Bone marrow (tissue), 2 donors: ENCODE measurements at places on chromosomes 1 and 21.

- no peak for DNase-seq
These were observed 13.6 kb downstream of the ARPC5 start for GRCh38 chr1:183622013-183622412.

GRCh38 chr1:110816945-110817344 is 56.0 kb upstream of the CD53 start:
- no peak for DNase-seq

DNA sequence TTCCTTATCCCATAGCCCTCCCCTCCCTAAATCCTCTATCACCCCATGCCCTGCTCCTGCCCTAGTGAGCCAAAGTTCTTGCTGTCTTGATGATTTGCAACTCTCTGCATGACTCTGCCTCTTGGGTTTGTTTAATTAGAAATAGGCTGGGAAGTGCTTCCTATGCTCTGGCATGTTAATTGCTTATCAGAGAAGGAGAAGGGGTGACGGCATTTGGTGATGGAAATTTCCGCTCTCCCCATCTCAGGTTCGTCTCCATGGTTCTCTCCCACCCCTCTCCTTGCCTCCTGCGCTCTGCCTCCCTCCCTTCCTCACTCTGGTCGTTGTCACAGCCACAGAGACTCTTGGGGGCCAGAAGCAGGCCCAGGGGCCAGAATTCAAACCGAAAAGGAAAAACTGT is 68.9 kb downstream of the LRRN2 start:
- no peak for DNase-seq

DNA sequence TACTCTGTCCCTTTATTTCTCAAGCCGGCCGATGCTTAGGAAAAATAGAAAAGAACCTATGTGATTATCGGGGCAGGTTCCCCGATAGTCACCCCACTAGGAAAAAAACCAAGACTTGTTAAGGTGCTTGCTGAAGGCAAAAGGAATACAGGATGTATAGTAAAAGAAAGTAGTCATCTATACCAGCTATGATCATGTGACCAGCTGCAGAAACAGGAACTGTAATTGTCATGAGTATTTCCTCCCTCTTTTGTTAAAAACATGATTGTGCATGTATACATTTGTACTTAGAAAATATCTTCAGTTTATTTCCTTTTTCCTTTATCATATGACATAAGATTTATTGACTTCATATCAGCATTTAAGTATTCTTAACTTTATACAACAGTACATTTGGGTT is 30.5 kb downstream of the PIGK start:
- DNase-seq, result no peak

- DNase-seq, result no peak
These were observed 387.2 kb downstream of the PTPRU start for GRCh38 chr1:29623501-29623900.

- no peak for DNase-seq
These were observed 39.0 kb downstream of the SETD4 start for GRCh38 chr21:36021251-36021837.

GRCh38 chr1:216184126-216184680 is 239.0 kb downstream of the USH2A start:
- DNase-seq, result no peak

DNA sequence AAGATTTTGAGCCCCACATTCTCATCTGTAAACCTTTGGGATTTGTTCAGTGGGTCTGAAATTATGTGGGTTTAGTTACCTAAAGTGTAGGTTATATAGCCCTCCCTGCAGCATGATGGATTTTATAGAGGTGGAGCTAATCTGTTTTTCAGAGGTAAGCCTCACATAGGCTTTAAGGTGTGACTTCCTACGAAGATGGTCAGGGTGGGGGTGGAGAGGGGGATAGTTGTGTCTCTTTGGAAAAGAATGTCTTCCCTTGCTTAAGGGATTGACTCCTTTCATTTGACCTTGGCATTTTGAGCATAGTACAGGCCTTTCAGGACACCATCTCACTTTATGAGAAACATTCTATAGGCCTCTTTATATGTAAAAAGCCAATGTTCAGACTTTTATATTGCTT is 3.4 kb downstream of the CACHD1 start:
- no peak for DNase-seq

DNA sequence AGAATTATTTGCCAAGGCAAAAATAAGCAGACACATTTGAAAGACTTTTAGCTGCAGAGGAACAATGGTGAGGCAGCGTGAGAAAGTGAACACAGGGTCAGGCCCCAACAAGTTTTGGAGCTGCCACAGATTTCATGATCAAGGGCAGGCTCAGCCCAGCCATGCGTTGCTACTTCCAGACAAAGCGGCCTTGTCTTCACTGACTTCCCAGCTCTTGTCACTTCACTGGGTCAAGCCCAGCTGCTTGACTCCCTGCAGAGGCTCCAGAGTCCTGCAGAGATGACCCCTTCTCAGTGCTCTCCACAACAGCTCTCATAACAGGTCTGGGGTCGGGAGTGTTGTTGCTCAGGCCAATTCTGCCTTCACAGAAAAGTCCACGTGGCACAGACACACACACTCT is 35.8 kb downstream of the HHAT start:
- no peak for DNase-seq

GRCh38 chr1:96660051-96660450 is 61.5 kb upstream of the PTBP2 start:
- no peak for DNase-seq

DNA sequence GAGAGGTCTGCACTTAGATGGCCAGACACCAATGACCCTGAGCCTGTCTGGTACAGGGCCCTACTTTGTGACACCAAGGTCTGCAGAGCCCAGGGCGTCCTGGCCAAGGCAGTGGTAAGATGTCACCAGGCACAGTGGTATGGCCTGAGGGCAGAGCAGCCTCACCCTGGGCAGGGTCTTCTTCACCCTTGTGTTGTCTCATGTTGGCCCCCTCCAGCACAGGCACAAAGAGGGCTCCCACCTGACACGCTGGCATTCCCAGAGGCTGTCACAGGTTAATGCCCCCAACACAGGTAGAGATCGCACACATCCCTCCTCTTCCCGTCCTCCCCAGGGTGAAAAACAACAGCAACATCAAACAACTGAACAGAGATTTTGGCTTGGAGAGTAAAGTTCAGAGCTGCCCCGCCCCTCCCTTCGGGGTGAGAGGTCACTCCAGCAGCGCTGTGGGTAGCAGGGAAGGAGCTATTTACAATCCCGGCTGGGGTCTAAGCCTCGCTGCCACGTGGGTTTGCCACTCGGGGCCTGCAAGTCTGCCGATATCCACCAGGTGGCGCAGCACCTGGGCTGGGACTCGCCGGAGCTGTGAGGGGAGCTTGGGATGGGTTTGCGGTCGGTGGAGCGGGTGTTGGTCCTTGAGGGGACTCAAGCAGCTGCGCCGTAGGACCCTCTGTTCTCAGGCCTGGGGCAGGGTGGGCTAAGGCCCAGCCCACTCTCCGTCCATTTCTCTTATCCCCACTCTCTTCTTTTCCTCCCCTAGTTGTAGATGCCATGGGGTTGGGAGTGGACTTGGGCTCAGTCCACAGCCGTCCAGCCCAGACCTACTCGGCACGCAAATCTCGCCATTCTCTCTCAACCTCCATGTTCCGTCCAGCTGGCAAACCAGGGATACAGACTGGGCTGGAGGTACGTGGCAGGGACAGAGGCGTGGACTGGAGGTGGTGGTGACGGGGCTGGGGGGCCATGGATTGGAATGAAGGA is 12.7 kb downstream of the EFNA3 start:
- peak; percentile 28 for DNase-seq

GRCh38 chr1:32903991-32904785 is 3.0 kb upstream of the TMEM54 start:
- DNase-seq, result no peak

- no peak for DNase-seq
These were observed 259.8 kb downstream of the LMO4 start for GRCh38 chr1:87588495-87588894.

- no peak for DNase-seq
These were observed 54.9 kb upstream of the NBPF3 start for GRCh38 chr1:21385022-21385421.

GRCh38 chr1:244941121-244941520 is 76.8 kb upstream of the HNRNPU start:
- DNase-seq, result no peak

GRCh38 chr1:119987112-119987511 is 82.3 kb downstream of the NOTCH2 start:
- DNase-seq, result no peak

DNA sequence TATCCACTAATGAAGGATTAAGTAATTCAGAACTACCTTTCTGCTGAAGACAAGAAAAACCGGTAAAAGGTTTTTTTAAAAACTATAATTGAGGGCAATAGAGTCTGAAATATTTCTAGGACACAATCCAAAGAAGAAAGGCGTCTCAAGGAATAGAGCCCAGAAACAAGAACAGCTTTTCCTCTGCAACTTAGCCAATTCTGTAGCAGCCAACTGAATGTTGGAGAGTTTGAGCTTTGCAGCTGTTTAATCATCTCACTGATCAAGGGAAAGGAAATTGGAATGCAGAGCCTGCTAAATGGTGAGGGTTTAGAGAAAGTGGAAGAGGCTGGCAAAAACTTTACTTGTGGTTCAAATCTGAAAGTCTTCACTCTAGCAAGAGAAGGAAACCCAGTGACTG is 818.9 kb downstream of the KCNT2 start:
- no peak for DNase-seq

GRCh38 chr1:65065524-65066418 is 82.2 kb upstream of the AK4 start:
- DNase-seq, result no peak

GRCh38 chr1:9711466-9712020 is 60.0 kb downstream of the PIK3CD start:
- no peak for DNase-seq

DNA sequence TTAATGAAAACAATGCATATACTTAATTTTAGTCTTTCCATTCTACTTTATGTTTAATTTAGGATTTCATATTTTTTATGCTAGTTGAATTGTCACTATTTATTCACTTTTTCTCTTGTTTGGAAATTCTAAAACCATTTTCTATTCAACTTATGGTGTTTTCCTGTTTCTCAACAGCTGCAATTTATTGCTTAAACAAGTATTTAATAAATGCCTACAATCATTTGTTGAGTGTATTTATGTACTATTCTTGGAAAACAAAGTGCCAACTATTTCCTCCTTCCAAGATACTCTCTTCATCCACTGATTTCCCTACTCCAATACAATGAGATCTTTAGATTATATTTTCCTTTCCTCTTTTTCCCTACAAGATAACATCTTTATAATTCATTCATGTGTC is 65.4 kb downstream of the NUF2 start:
- no peak for DNase-seq

GRCh38 chr1:212484701-212485570 is 52.2 kb downstream of the NENF start:
- DNase-seq, result no peak

DNA sequence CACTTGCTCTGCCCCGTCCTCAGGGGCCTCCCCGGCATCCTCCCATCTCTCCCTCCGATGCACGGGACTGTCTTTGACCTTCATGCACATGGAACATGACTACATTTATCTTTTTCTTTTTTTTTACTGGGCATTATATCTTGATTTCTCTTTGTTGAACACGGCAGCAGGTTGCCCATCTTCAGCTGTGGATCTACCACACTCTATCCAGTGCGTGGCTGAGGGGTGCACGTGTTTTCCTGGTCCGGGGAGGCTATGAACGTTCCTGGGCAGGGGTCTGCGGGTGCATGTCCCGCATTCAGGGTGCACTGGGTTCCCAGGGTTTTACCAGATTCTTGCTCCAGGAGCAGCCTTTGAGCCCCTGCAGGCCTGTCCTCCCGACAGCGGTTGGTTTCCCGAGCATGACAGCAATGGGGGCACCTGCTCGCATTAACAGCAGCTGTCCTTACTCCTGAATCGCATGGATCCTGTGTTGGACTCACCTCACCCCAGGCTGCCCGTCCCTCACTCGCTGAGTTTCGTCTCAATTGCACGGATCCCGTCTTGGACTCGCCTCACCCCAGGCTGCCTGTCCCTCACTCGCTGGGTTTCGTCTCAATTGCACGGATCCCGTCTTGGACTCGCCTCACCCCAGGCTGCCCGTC is 7.4 kb downstream of the POFUT2 start:
- no peak for DNase-seq

DNA sequence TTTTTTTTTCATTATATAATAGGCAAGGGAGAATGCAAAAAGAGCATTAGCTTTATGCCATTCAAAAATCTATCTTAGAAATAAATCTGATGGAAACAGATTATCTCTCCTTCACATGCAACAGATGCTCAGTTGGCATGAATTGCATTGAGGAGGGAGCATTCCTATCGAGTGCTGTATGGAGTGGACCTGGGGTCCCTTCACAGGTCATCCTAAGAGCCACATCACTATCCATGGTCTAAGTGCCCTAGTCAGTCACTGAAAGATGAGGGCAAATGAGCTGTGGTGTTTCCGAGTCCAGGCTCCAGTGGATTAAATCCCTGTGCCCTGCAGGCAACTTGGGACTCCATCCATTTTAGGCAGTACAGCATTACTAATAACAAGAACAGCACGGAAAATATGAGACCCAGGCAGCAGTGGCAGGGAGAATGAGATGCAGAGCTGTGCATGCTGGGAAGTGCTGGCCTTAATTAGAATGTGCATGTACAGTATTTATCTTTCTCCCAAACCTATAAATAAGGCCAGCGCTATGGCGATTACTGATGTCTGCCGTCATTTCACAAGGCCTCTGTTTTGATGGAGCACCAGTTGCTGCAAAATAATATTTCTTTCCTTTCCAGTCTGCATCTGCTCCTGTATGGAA is 512.3 kb upstream of the PLXNA2 start:
- DNase-seq, result no peak

- no peak for DNase-seq
These were observed 52.2 kb downstream of the KCNC4 start for GRCh38 chr1:110262296-110262695.

- DNase-seq, result no peak
These were observed 969 bp upstream of the RIPK4 start for GRCh38 chr21:41767606-41768436.

- DNase-seq, result no peak
These were observed 56.9 kb upstream of the ATP2B4 start for GRCh38 chr1:203569490-203570318.

GRCh38 chr1:201884425-201884824 is 4.3 kb upstream of the SHISA4 start:
- no peak for DNase-seq

DNA sequence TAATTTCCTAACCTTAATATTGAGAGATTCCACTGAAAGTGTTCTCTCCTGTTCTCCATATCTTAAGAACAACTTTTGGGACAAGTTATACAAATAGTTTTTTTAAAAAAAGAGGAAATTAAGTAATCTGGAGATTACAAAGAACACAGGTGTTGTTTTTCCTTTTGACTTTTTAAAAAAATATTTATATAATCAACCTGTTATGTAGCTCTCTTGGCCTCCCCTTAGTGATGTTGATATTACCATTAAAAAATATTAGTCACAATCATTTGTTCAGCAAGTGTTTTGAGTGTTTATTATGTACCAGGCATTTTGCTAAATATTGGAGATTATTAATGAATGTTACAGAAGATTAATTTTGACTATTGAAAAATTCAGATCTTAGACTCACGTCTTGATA is 8.1 kb downstream of the MAN1A2 start:
- DNase-seq, result no peak

DNA sequence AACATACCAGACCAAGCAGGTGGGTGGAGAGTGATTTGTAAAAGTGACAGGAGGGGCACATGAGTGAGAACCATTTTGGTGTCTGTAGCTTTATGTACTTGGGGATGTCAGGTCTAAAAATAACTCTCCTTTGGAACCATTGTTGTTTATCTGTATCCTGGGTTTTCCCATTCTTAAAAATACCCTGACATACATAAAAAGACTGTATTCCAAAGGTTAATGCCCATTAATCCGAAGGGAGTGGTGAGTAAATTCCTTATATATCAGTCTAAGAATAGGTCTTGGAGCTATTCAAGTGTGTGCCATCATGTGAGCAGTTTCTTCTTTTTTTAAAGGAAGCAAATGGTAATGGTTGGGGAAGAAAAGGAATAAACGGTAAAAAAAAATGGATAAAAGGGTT is 117.5 kb downstream of the TGFB2 start:
- DNase-seq, result no peak
